ENCODE measurements at places on chromosomes 7 and 10.

- DNase-seq: no peak
These were observed 42.9 kb upstream of the PDZD8 start for GRCh38 chr10:117418121-117418520.

GRCh38 chr10:96706331-96706853, 13.9 kb downstream of the PIK3AP1 start:
- DNase-seq: no peak

DNA sequence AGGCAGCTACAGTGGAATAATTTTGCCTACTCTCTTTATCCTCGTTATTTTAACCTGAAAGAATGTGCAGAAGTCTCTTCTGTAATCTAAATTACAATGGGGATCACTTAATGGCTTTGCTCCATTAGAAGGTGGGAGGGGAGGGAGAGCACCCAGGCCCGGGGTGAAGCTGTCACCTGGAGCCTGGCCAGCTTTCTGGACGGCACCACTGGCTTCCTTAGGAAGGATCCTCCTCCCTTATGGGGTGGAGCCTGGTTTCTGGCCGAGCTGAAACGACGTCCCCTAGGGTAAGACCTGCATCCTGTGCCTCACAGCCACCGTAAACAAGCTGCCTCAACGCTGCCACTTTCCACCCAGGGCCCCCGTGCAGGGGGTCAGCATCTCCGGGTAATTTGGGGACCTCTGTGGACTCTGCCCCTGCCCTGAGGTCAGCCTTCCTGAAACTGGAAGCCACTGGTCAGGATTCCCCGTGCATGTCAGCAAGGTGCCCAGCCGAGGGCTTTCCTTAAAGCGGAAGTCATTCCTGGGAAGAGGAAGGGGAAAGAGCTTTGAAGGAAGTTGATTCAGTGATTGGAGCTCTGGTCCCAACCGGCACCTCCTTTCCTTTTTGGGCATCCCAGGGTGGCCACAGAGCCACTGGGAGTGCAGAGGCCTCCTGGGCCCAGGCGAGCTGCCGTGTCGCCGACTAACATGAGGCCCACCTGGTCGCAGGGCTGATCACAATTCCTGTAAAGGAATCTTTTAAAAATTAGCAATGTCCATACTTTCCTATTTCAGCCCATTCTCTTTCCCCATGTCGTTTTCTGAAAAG, 569.1 kb downstream of the DNAJB6 start:
- DNase-seq: peak; percentile 8

DNA sequence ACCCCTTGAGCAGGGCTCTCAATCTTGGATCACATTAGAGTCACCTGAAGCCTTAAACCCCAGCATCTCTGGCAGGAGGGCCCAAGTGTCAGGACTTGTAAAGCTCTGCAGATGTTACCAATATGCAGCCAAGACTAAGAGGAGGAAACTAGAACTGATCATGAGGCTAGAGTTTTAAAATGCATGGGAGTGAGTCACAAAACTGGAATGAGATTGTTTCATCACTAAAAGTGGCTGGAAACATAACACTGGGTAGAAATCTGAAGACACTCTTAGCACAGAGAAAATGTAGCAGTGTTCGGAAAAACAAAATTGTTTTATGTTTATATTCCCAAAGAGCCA, 63.3 kb upstream of the GHITM start:
- peak; percentile 71 for DNase-seq

GRCh38 chr10:99682752-99683151, 23.4 kb downstream of the ENTPD7 start:
- DNase-seq: no peak

All from tongue (tissue), 3 donors.